SK-N-SH treated with all-trans-retinoic acid at 6 μM for 48 hours (cell line): ENCODE measurements at places on chromosomes 16 and 17.

DNA sequence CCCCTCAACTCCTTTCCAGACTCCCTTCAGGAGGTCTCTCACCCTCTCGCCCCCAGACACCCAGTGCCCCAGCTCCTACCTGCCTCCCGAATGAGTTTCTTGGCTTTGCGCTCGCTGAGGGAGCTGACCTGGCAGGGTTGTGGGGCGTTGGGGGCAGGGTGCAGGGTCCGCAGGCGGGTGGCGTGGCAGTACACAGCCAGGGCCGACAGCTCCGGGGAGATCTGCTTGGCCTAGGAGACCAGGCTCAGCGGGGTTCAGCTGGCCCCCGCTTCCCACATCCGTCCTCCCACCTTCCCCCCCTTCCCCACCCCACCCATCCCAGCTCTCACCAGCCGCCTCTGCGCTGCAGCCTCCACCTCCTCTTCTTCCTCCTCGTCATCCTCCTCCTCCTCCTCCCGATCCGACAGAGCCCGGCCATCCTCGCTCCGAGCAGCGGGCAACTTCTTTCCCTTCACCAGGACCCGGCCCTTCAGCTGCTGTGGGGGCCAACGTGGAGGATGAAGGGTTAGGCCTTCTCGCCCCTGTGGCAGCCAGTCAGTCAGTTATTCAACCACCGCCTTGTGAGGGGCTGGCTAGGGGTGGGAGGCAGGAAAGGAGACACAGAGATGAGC lies 17.2 kb downstream of the PLCD3 start:
- no peak for ATAC-seq

GRCh38 chr17:66522591-66523272 lies 220.3 kb downstream of the PRKCA start:
- peak; percentile 18; the same call in 2 of the 3 replicates for ATAC-seq

DNA sequence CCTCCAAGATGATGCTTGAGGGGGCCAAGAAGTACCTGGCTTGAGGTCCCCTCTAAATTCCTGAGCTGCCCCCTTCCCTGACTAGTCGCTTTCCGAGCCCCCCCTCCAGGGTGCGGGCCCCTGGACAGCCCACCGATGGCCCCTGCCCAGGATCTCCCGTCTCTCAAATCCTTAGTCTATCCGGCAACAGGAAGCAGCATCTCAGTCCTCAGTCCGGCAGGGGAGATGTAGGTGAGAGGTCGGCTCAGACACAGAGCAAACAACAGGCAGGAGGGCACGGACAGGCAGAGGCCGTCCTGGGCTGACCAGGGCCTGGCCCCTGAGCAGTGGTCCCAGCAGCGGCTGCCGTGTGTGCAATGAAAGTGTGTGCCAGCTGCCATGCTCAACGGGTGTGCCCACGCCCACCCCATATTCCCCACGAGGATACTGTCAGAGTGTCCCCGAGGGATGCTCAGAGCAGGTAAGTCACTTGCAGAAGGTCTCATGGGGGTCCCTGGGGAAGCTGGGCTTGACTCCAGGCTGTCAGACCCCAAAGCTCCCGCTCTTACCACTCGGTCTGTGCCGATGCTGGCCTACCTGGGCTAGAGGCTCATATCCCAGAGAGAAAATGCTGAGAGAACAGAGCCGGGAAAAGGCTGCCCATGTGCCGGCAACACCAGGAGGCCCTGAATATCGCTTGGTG lies 7.2 kb downstream of the SLC43A2 start:
- ATAC-seq, result no peak

DNA sequence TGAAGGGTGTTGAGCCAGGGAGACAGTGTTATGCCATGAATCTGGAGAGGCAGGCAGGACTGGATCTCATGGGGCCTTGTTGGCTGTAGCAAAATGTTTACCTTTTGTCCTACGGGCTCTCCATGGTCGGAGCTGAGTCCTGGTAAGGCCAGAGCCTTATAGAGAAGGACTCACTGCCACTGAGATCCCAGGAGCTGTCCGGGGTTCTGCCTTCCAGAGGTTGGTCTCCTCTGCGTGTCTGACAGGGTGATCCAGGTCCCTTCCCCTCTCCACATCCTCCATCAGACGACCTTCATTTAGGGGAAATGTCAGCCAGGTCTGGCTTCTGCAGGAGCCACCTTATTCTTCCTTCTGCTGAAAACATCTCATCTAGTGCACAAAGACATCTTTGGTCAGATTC lies 285.2 kb upstream of the N4BP1 start:
- no peak for ATAC-seq

- no peak for ATAC-seq
These were observed 36.6 kb downstream of the TIMM22 start for GRCh38 chr17:1033503-1033902.

DNA sequence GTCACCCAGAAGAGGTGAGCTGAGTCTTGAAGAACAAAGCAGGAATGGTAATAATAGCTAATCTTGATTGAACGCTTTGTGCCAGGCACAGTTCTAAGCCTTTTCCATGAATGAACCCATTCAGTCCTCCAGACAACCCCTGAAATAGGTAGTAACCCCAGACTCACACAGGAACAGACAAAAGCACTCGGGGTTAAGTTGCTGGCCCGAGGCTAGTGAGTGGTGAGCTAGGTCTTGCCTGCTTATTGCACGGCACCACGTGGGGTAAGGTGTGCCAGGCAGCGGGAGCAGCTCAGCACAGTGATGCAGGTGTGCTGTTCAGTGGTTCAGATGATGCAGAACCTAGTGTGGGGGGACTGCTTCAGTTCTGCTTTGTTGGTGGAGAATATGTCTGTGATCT lies 181.6 kb downstream of the RAB11FIP4 start:
- no peak for ATAC-seq

- no peak for ATAC-seq
These were observed 35.0 kb upstream of the RASD1 start for GRCh38 chr17:17531156-17531555.

GRCh38 chr17:61352408-61352770 lies 47.3 kb upstream of the TBX2 start:
- ATAC-seq, result no peak

DNA sequence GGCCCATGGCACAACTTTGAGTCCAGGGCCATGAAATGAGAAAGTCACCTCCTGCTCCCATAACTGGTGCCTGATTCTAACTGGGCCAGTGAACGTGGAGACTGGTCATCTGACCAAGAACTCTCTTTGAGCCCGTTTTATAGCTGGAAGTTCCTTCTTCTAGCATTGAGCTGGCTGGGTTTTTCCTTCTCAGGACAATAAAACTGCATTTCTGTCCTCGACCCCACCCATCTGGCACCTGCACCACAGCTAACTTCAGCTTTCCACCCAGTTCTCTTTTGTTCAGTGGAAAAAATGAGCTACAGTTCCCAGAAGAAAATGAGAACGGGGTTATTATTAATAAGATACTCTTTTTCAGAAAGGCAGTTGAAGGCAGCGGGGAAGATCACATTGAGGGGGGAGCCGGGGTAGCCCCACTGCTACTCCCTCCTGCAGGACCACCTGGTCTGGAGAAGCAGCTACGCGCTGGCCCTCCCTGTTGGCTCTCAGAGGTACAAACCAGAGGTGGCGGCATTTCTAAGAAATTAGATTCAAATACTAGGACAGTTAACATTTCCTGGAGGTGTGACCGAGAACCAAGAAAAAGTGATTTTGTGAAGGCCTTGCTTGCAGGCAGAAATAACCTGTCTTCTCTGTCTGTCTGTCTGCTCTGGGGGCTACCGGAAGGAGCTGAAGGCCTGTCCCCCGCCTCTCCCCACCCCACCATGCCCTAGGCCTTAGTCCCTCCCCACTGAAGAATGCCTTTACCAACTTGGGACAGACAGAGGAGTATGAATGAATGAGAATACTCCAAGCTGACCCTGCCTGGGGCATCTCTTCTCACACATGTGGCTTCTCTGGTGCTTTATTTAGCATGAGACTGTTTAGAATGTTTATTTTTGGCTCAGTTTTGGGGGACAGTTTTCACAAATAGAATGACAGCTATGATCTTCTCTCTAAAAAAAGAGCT lies 123.9 kb downstream of the XYLT1 start:
- ATAC-seq, result no peak

- no peak for ATAC-seq
These were observed 255.4 kb downstream of the IRX3 start for GRCh38 chr16:54031107-54031760.

GRCh38 chr16:27080895-27081294 lies 14.2 kb downstream of the C16orf82 start:
- ATAC-seq, result peak; percentile 80

DNA sequence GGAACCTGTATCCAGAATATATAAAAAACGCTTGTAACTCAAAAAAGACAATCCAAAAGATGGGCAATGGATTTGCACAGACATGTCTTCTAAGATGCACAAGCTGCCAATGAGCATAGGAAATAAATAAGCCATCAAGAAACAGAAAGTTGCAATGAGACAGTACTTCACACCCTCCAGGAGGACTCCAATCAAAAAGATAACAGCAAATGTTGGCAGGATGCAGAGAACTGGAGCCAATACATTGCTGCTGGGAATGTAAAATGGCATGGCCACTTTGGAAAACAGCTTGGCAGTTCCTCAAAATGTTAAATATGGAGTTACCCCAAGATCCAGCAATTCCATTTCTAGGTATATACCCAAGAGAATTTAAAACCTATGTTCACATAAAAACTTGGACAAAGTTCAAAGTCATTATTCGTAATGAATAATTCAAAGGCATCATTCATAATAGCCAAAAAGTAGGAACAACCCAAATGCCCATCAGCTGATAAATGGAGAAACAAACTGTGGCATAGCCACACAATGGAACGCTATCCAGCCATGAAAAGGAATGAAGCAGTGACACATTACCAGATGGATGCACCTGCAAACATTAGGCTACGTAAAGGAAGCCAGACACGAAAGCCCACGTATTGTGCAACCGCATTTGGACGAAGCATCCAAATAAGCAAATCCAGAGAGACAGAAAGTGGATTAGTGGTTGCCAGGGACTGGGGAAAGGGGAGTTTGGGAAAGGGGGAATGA lies 25.6 kb downstream of the GGA2 start:
- no peak for ATAC-seq

DNA sequence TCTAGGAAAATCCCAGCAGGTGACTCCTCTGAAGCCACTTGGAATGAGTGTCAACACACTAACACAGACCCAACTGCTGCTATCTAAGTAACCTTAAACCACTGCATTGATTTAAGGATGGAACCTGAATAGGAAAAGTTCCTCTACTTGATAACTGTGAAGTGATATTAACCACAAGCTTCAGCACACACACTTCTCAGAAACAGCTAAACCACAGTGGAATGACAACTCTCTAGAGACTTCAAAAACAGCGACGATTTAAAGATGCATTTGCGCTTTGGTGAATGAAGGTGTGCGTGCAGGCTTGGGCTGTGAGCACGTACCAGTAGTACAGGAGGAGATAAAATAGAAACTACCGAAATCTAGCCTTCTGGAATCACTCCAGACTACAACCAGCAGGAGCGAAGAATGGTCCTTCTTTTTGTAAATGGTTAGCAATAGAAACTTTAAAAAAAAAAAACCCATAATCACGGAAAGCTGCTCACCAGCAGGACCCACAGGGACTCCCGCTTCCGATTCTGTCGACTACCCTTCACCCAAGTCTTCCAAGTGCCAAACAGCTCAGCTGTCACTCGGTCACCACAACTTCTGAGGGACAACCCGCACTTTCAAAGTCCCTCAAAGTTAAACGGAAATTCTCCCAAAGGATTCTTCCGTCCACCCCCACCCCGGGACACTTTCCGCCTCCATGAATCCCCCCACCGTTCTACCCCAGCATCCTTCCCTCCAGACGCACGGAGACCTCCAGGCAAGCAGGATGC lies 137.7 kb upstream of the CORO6 start:
- ATAC-seq, result peak; percentile 32

DNA sequence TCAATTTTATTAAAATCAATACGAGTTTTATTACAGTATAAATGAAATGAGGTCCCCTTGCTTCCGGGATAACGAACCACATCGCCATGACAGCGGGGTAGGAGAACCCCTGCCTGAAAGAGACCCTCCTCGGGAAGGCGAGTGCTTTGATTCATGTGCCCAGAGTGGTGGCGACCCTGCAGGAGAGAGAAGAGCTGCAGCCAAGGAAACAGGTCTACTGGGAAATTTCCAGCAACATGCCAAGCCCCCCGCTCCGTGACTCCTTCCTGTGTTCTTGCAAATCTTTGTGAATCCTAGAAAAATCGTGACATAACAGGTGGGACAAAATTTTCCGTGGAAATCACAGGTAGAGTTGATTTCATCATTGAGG lies 162.5 kb downstream of the WSCD1 start:
- ATAC-seq, result no peak

DNA sequence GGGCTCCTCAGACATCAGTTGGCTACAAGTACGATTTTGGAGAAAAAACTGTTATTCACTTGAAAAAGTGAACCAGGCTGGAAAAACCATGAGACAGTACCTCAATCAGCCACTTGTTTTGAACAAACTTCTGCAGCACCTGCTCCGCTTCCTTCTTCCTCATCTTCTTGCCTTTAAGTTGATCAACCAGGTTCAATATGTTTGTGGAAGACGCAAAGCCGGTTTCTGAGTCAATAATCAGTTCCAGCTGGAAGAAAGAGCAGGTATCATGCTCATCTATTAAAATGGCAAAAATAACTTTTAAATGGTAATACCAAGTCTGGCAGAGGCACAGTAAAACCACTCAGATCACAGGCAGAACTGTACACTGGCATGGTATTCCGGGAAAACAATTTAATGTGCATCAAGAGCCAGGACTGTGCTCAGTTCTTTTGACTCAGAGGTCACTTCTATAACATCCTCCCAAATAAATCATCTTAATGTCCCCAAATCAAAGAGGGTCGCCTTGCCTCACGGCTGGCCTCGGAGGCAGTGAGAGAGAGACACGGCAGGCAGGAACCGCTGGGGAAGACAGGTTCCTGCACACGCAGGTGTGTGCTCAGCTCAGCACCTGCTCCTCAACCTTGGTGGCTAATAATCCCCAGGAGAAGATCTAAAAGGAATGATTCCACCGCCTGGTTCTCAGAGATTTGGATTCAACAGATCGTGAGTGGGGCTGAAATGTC lies 29.7 kb downstream of the KDM8 start:
- ATAC-seq, result no peak

- ATAC-seq, result no peak
These were observed 2.7 kb downstream of the HS3ST3B1 start for GRCh38 chr17:14303343-14304221.

- peak; percentile 53 for ATAC-seq
These were observed 4.5 kb upstream of the UNC13D start for GRCh38 chr17:75848523-75849278.

DNA sequence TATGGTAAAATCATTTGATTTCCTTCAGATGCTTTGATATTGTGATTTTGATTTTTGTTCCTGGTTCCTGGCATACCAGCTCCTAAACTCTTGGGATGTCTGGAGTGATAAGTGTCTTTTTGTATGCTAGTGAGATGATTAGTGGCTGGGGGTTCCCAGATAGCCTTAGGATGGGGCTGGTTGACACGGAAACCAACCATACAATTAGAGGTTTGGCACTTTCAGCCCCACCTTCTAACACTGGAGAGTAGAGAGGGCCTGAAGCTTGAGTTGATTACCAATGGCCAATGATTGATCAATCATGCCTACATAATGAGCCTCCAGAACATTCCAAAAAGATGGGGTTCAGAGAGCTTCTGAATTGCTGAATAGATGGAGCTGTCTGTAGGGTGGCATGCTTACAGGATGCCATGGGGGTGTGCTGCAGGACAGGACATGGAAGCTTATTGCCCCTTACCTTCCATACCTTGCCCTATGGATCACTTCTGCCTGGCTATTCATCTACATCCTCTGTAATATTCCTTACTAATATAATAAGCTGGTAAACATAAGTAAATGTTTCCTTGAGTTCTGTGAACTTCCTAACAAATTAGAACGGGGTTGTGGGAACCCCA lies 22.8 kb downstream of the RNF112 start:
- ATAC-seq, result no peak
